CD8-positive, alpha-beta memory T cell (primary cell): ENCODE measurements at places on chromosomes 7 and 10. TPM values are rescaled to one million over a fixed set of nuclear protein-coding genes. Genes with fewer than 3 reads are reported as not detected.

The PRR15 gene
- polyA plus RNA-seq, result not detected

The OIT3 gene
- not detected for polyA plus RNA-seq

The AKR1D1 gene
- polyA plus RNA-seq, result not detected

The MRLN gene
- polyA plus RNA-seq, result not detected

The WNT8B gene
- polyA plus RNA-seq, result not detected

The CARD11 gene
- polyA plus RNA-seq, result 40.9 TPM

The GJC3 gene
- not detected for polyA plus RNA-seq

The DNAH11 gene
- not detected for polyA plus RNA-seq

The IQUB gene
- 0.08 TPM for polyA plus RNA-seq

DNA sequence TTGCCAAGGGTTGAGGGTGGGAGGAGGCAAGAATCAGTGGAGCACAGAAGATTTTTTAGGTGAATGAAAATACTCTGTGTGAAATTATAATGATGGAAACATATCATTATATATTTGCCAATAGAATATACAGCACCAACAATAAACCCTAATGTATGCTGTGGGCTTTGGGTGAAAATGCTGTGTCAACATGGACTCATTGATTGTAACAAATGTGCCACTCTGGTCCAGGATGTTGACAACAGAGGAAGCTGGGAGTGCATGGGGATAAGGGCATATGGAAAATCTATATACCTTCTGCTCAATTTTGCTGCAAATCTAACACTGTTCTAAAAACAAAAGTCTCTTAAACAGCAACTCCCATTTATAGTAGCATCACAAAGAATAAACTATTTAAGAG, 114.3 kb downstream of the LYZL1 start:
- no peak for DNase-seq
- H3K4me1 ChIP-seq, result no peaks in the 10 kb centered on the region
- no peak overlapping the region for H3K27ac ChIP-seq
- H3K4me3 ChIP-seq, result no peak overlapping the region

DNA sequence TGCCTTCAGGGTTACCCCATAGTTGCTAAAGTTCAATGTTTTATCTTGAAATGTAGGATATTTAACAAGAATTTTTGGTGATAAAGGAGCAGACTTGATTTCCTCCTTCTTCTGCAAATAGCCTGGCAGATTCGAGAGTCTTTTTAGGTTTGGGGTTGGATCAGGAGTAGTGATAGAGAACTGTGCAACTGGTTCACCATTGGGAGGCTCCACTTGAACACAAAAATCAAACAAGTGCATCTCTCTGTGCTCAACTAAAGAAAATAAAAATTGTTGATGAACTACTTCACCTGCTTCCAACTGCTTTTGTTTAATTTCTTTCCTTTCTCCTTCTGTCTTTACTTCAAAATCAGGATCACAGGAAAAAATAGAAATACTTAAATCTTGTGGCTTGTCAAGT, 58.5 kb downstream of the MACC1 start:
- H3K4me1 ChIP-seq, result no peaks in the 10 kb centered on the region
- no peaks in the 10 kb centered on the region for H3K36me3 ChIP-seq
- no peak for DNase-seq
- H3K27ac ChIP-seq, result no peak overlapping the region
- H3K27me3 ChIP-seq, result no peaks in the 10 kb centered on the region

GRCh38 chr7:90752051-90752450, 155.9 kb downstream of the CDK14 start:
- H3K27ac ChIP-seq, result no peak overlapping the region
- DNase-seq, result no peak
- H3K4me1 ChIP-seq, result no peaks in the 10 kb centered on the region
- H3K36me3 ChIP-seq, result no peaks in the 10 kb centered on the region

DNA sequence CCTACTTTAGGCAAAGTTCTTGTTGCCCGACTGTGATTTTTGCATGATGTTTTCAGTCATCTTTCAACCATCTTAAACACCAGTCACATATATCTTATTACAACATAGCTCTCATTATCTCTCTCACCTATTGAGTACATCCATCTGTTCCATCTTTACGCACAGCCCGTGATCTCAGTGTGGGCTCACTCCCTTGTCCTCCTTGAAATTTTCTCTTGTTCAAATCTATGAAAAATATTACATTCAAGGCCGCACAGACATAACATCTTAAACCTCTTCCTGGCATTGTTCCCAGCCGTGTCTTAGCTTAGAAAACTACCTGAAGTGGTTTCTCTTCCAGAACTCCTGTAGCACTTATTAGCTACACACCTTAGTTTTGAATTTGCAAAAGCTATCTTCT, 32.6 kb downstream of the NET1 start:
- H3K4me3 ChIP-seq, result no peak overlapping the region
- H3K27me3 ChIP-seq, result no peaks in the 10 kb centered on the region
- H3K27ac ChIP-seq, result no peak overlapping the region
- no peak for DNase-seq
- peaks cover 19% of the 10 kb centered on the region for H3K4me1 ChIP-seq

GRCh38 chr10:19728964-19729363, 87.3 kb upstream of the PLXDC2 start:
- DNase-seq, result no peak
- no peaks in the 10 kb centered on the region for H3K36me3 ChIP-seq
- no peaks in the 10 kb centered on the region for H3K4me1 ChIP-seq
- no peak overlapping the region for H3K4me3 ChIP-seq
- H3K27ac ChIP-seq, result no peak overlapping the region
- H3K27me3 ChIP-seq, result no peaks in the 10 kb centered on the region

DNA sequence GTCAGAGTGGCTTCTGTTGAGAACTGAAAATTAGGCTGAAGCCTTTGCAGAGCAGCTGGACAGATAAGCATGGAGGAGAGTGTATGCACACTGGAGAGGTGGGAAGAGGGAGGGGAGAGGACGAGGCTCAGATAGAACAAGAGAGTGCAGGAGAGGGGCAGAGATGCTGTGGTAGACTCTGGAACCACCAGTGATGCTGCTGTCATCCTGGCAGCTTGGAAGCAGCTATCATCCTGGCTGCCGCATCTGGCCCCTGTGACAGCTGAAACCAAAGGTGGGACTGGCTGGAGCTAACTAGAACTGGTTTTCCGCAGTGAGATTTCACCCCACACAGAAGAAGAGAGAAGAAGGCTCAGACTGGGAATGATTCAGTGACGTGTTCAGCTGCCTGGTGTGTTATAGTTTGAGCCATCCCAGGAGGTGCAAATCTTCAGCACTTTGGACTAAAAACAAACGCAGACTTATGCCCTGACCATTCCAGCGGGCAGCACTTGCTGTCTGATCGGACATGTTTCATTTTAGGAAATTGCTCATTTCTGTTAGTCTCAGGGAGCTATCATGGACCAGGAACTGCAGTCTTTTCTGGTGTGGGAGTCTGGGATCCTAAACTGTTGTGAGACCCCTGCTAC, 38.4 kb downstream of the EEPD1 start:
- H3K27me3 ChIP-seq, result no peaks in the 10 kb centered on the region
- DNase-seq, result no peak
- H3K36me3 ChIP-seq, result no peaks in the 10 kb centered on the region

DNA sequence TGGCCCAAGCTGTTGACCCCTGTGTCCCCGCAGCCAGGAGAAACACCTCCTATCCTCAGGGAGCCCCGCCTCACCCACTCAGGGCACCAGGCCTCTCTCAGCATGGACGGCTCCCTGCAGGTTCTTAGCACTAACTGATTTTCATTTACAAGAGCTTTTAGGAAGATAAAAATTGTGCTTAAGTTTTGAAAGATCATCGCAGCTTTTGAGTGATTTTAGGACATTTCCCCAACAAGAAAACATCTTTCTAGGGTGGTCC, 22.1 kb downstream of the EBF3 start:
- no peak overlapping the region for H3K27ac ChIP-seq
- no peak overlapping the region for H3K4me3 ChIP-seq
- H3K36me3 ChIP-seq, result no peaks in the 10 kb centered on the region
- H3K4me1 ChIP-seq, result no peaks in the 10 kb centered on the region
- H3K27me3 ChIP-seq, result no peaks in the 10 kb centered on the region
- no peak for DNase-seq

GRCh38 chr10:130559547-130559880, 423.3 kb downstream of the GLRX3 start:
- H3K4me3 ChIP-seq, result no peak overlapping the region
- H3K27me3 ChIP-seq, result no peaks in the 10 kb centered on the region
- DNase-seq, result no peak

DNA sequence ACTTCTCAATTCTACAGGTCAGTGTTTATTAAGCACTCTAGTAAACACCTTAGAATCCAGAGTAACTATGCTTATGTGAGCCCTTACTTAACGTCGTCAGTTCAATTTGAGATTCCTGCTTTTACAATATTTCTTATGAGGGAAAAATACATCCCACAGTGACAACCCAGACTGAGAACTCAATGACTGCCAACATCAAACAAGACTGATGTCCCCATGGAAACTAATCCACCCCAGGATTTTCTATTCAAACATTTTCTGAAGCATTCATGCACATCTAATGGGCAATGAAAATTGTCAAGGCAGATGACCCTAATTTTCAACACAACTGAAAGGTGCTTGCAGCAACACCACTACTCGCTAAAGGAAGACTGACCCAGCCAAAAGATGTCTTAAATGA, 67.0 kb downstream of the ATE1 start:
- H3K4me1 ChIP-seq, result no peaks in the 10 kb centered on the region
- no peak overlapping the region for H3K4me3 ChIP-seq
- no peak for DNase-seq
- no peak overlapping the region for H3K27ac ChIP-seq

GRCh38 chr7:95493247-95493646, 7.5 kb downstream of the ASB4 start:
- DNase-seq, result no peak
- no peak overlapping the region for H3K4me3 ChIP-seq
- no peaks in the 10 kb centered on the region for H3K4me1 ChIP-seq
- H3K27ac ChIP-seq, result no peak overlapping the region
- H3K36me3 ChIP-seq, result no peaks in the 10 kb centered on the region
- no peaks in the 10 kb centered on the region for H3K27me3 ChIP-seq

GRCh38 chr10:113132591-113133121, 182.6 kb downstream of the TCF7L2 start:
- H3K36me3 ChIP-seq, result no peaks in the 10 kb centered on the region
- H3K27ac ChIP-seq, result no peak overlapping the region
- no peaks in the 10 kb centered on the region for H3K4me1 ChIP-seq
- no peak for DNase-seq
- H3K27me3 ChIP-seq, result no peaks in the 10 kb centered on the region

GRCh38 chr10:103448746-103449145, 3.4 kb downstream of the CALHM2 start:
- H3K4me3 ChIP-seq, result no peak overlapping the region
- H3K27ac ChIP-seq, result no peak overlapping the region
- H3K4me1 ChIP-seq, result peaks cover 30% of the 10 kb centered on the region

- H3K27me3 ChIP-seq, result no peaks in the 10 kb centered on the region
- H3K36me3 ChIP-seq, result no peaks in the 10 kb centered on the region
Observed at GRCh38 chr7:68073701-68074100, 1077.1 kb downstream of the TYW1 start.

DNA sequence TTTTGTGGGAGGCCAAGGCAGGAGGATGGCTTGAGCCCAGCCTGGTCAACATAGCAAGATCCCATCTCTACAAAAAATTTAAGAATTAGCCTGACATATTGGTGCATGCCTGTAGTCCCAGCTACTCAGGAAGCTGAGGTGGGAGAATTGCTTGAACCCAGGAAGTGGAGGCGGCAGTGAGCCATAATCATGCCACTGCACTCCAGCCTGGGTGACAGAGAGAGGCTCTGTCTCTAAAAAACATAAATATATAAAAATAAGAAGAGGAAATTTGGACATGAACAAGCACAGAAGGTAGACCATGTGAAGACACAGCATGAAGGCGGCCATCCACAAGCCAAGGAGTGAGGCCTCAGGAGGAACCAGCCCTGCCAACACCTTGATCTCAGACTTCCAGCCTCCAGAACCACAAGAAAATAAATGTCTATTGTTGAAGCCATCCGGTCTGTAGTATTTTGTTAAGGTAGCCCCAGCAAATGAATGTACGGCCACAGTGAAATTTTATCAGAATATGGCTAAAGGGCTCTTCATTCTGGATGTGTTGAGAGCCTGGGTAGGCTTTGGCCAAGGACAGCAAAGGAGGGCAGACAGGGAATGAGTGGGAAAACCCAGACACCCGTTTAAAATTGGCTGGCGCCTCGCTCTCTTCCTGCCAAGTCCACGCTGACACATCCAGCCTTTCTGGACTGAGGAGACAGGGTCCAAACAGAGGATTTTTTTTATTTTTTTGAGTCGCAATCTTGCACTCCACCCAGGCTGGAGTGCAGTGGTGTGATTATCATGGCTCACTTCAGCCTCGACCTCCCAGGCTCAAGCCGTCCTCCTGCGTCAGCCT, 12.9 kb upstream of the GRID2IP start:
- DNase-seq, result no peak
- H3K36me3 ChIP-seq, result no peaks in the 10 kb centered on the region
- no peak overlapping the region for H3K27ac ChIP-seq
- no peaks in the 10 kb centered on the region for H3K27me3 ChIP-seq
- H3K4me1 ChIP-seq, result no peaks in the 10 kb centered on the region
- H3K4me3 ChIP-seq, result no peak overlapping the region
